NCI-H1436 treated with DMSO at 0.1 percent for 48 hours (cell line): ENCODE measurements at places on chromosomes 13 and 19.

GRCh38 chr13:40960716-40961115, 58.4 kb downstream of the ELF1 start:
- DNase-seq, result no peak

- DNase-seq, result no peak
Observed at GRCh38 chr13:57716295-57716694, 84.8 kb downstream of the PCDH17 start.

- no peak for DNase-seq
Observed at GRCh38 chr13:49528161-49528560, 32.4 kb downstream of the PHF11 start.

- no peak for DNase-seq
Observed at GRCh38 chr19:2055931-2056836, 5.1 kb upstream of the MKNK2 start.

DNA sequence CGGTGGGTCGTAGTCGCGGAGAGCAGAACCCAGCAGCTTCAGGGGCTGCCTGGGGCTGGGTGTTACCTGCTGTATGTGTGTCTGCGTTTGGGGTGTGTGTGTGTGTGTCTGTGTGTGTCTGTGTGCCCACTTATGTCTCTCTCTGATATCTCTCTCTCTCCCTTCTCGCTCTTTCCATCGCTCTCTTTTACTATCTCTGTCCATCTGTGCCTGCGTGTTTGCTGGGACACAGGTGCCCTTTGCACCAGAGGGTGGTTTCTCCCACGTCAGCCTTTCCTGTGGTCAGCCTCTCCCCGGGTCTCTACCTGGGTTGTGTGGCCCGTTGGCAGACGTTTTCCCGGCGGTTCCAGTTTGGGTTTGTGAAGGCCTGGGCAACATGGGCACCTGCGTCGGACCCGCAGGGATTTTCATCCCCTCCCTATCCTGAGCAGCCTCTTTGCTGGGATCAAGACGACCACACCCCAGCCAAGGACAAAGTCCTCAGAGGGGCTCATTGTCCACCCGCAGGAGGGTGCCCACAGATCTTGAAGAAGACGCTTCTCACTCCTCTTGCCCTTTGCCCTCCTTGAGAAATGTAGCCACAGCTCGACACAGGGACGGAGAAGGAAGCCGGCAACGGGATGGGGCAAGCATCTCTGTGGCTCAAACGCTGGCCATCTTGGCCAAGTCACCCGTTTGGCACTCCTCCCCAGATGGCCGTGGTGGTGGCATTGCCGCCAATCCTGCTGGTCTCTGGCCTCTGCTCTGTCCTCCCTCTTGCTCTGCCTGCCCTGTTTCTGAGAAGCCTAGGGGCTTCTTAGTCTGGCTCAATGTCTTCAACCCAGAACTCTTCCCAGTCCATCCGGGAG, 43.3 kb downstream of the ZNF146 start:
- DNase-seq, result no peak

- DNase-seq, result no peak
Observed at GRCh38 chr13:36829753-36830152, 10.7 kb downstream of the RFXAP start.

DNA sequence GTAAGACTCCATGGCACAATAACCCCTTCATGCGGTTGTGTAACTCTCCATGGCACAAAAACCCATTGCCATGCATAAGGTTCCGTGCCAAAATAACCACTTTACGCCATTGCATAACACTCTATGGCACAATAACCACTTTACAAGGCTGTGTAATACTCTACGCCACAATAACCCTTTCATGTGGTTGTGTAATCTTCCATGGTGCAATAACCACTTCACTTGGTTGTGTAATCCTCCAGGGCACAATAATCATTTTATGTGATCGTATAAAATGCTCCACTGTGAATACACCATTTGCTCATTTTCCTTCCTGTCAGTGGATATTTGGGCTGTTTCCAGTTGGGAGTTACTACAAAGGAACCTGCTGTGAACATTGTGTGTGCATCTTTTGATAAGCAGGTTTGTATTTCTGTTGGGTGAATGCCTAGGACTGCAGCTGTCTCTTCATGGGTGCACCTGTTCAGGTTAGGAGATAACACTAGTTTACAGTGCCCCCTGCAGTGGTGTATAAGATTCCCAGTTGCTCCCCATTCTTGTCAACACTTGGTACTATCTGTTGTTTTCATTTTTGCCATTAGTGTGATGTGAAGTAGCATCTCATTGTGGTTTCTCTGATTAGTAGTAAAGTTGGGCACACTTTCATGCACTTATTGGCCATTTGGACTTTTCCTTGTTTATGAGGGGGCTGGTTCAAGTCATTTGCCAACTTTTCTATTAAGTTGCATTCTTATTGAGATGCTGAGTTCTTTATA, 21.1 kb upstream of the ZSCAN18 start:
- DNase-seq, result no peak

GRCh38 chr19:19554074-19555023, 16.3 kb downstream of the CILP2 start:
- no peak for DNase-seq

DNA sequence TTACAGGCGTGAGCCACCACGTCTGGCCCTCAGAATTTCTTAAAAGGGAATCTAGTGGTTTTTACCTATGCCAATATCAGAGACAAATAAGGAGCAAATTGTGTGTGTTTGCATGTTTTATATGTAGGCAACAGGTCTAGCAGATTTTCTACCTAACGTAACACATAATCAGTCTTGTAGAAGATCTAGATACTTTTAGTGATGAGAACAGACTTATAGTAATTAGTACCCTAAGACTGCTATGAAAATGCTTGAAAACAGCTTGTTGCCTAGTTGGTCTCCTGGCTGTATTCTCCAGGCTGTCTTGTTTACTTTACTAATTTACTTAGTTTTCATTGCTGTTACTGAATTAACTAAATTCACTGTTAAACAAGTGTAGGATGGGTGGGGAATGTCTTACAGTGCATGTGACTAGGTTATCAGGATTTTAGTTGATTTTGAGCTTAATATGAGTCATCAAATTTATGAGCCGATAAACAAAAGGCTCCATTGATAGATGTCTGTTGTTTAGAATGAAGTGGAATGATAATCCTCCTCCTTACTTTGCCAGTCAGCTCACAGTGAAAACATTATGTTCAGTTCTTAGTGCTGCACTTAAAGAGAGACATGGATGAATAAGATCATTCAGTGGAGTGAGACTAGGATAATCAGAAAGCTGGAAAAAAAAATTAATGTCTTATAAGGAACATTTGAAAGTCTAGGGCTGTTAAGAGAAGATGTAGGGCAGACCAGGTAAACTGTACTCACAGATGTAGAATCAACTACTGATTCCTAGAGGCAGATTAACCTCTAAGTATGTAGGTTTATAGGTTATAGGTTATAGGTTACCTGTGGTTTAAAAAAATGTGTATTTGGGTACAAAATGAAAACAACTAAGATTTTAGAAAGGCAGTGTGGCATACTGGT, 22.4 kb downstream of the GTF2F2 start:
- no peak for DNase-seq

GRCh38 chr19:39913682-39914333, 20.6 kb downstream of the FCGBP start:
- no peak for DNase-seq
